Activated naive CD4-positive, alpha-beta T cell treated with anti-CD3 and anti-CD28 coated beads for 36 hours (primary cell): ENCODE measurements at places on chromosomes 16 and 17. TPM values are rescaled to one million over a fixed set of nuclear protein-coding genes. Genes with fewer than 3 reads are reported as not detected.

DNA sequence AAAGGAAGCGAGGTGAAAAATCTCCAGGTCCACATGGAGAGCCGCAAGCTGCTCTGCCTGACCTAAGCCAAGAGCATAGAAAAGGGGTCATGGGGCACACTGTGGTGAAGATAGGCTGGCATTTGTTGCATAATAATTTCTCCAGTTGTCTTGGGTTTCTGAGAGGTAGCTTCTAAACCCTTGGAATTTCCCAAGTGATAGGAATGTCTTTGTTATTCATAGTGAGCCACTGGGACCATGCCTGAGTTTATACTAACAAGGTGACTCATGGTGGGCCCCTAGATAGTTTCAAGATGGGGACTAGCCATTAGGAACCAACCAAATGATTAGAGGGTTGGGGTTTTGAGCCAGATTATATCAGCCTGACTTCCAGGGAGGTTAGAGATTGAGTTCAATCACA lies 25.6 kb downstream of the SOST start:
- DNase-seq: no peak

GRCh38 chr16:1791256-1791942 lies 2.1 kb downstream of the IGFALS start:
- no peak for DNase-seq

GRCh38 chr17:7740481-7741001 lies 23.0 kb downstream of the DNAH2 start:
- no peak for DNase-seq

GRCh38 chr16:12191102-12191501 lies 214.6 kb downstream of the SNX29 start:
- no peak for DNase-seq

DNA sequence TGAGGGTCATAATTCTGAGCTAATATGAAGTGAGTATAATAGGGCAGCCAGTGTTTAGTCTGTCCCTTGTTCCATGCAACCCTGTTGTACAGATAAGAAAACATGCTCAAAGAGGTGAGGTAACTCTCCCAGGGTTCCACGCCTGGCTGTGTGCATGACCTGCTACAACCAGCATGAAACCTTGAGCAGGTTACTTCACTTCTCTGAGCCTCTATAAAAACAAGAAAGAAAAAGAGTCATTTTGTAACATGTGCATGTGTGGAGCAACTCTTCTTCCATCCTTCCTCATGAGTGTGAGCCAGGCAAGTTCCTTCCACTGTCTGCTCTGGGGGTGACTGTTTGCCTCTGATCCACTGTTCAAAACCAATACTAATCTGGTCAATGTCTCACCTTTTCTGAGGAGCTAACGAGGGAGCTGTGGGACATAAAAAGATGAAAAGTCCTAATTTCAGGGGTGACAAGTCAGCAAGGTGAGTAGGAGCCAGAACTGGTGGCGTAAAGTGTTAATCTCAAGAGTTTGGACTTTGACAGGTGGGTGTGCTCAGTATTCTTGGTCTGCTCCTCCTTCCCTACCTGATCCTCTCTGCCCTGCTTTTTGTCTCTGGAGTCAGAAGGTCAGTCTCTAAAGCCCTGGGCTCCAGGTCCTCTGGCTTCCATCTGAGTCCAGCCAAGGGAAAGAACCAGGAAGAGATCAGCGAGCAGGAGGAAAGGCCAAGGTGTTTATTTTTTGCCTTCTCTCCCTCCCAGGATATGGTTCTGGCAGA lies 21.5 kb downstream of the GFOD2 start:
- DNase-seq: no peak

DNA sequence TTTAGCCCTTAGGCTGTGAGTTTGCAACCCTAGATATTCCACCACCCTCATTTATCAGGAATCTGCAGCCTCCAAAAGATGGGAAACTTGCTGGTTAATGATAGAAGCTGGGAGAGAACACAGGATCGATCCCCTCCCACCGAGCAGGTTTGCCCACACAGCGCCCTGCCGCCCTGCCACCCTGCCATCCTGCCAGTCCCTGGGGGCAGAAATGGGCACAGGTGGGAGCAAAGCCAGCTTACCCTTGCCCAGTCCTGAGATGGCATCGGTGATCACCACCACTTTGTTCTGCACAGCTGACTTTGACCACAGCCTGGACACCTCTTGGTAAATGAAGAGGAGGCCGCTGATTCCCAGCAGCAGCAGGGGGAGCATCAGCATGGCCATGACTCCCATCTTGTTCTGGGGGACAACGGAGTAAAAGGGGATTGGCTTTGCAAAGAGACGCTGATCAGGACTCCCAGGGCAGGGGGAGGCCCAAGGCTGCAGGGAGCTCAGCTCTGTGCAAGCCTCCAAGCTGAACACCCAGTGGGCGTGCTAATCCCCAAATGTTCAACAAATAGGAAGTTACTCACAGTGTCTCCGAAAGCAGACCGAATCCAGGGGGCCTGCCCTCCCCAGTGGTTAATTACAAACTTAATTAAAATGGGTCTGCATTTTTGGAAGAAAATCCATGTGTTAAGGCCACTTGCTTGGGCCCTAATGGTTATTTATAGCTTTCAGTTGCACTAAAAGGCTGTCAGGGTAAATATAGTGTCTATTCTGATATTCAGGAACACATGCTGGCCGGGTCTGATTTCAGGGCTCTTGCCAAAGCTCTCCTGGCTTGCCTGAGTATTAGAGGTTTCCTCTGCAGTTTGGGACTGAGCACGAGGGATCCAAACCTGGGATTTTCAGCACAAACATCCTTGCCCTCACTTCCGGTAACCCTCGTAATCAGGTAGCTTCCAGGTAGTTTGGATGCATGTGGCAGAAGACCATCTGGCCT lies at the start of gene DHRS7C:
Gene DHRS7C, minus strand, starts transcription at position 704 of the 988 bp plus-strand sequence. Its CDS starts 308 bp downstream, at position 396.
- no peak for DNase-seq

DRC3 gene
- 0.64 TPM for total RNA-seq

EFCAB5 gene
- 0.35 TPM for total RNA-seq

CSHL1 gene
- not detected for total RNA-seq

DNA sequence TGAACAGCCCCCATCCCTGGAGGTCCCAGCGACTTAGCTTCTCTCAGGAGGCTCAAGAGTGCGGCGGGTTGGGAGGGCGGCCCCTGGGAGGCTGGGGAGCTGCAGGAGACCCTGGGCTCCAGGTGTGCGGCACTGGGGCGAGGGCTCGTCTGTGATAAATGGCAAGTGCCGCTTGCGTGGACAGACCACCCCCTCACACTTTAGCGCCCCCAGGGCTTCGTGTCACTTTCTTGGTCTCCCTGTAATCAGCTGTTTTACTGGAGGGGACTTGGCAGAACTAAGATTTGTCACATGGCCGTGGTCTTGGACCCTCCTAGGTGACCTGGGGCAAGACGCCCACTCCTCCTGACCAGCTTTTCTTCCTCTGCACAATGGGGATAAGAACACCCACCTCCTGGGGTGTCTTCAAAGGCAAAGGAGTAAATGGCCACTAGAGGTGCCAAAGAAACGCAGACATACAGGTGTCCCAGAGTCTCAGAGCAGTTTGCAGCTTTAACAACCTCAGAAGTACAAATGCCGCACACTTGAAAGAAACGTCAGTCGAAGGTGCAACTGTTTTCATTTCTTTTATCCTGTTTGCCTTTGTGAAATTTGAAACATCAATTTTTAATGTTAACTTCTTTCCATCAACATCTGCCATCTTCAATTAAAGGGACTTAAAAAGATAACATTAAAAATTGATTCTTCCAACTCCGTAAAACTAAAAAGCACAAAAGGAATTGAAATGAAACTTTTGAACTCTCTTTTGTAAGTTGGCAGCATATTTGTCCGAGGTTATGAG lies 946 bp downstream of the OSGIN1 start:
- peak; percentile 31 for DNase-seq

CCL13 gene
- total RNA-seq: not detected

GRCh38 chr16:49473773-49474172 lies 100.2 kb downstream of the C16orf78 start:
- DNase-seq: no peak

DNA sequence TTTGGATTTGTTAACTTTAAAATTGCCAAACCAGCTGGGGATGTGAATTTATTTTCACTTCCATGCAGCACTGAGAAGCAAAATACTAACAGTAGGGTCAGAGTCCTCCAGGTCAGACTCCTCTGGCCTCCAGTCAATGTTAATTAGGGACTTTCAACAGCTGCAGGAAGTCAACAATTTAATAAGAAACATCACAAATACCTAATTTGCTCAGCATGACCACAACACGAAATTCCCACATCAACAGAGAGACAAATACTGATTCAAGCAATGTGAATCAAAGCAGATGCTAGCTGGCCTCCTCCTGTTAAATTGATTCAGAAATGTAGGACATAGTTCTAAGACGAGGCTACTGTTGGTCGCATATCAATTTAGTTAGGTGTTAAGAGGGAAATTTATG lies 111.7 kb downstream of the ABCA8 start:
- DNase-seq: no peak

- peak; percentile 46 for DNase-seq
Observed at GRCh38 chr17:2343421-2343820, 6.1 kb downstream of the SGSM2 start.

GRCh38 chr16:30510376-30510938 lies 15.9 kb downstream of the ZNF768 start:
- no peak for DNase-seq

- DNase-seq: no peak
Observed at GRCh38 chr17:81373536-81374160, 21.6 kb upstream of the BAHCC1 start.

- no peak for DNase-seq
Observed at GRCh38 chr17:63855185-63855584, 12.7 kb upstream of the SMARCD2 start.

LGALS9B gene
- total RNA-seq: not detected

- DNase-seq: peak; percentile 26
Observed at GRCh38 chr16:77868478-77868877, 80.1 kb downstream of the VAT1L start.

DNA sequence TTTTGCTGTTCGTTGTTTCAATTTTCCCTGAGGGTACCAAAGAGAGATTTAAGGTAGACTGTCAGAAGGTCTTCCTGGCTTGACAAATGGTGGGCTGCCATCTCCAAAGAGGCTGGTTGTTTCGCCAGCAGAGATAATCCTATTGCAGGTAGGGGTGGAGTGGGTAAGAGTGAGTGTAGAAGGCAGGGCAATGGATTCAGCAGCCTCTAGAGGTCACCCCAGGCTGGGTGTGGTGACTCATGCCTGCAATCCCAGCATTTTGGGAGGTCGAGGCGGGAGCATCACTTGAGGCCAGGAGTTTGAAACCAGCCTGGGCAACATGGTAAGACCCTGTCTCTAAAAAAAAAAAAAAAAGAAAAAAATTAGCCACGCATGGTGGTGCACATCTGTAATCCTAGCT lies 34.6 kb downstream of the DCAKD start:
- DNase-seq: no peak

GRCh38 chr17:49013311-49014213 lies 16.4 kb downstream of the IGF2BP1 start:
- DNase-seq: no peak

- no peak for DNase-seq
Observed at GRCh38 chr17:18377437-18378204, at the start of gene EVPLL. EVPLL (plus strand) TSS chr17:18377778; CDS start chr17:18380938, 3,160 bp downstream.

- no peak for DNase-seq
Observed at GRCh38 chr16:85768199-85768598, 17.3 kb upstream of the C16orf74 start.

KRT28 gene
- total RNA-seq: not detected

- no peak for DNase-seq
Observed at GRCh38 chr16:15947983-15948509, 1.4 kb upstream of the ABCC1 start.

SMIM36 gene
- not detected for total RNA-seq

DNA sequence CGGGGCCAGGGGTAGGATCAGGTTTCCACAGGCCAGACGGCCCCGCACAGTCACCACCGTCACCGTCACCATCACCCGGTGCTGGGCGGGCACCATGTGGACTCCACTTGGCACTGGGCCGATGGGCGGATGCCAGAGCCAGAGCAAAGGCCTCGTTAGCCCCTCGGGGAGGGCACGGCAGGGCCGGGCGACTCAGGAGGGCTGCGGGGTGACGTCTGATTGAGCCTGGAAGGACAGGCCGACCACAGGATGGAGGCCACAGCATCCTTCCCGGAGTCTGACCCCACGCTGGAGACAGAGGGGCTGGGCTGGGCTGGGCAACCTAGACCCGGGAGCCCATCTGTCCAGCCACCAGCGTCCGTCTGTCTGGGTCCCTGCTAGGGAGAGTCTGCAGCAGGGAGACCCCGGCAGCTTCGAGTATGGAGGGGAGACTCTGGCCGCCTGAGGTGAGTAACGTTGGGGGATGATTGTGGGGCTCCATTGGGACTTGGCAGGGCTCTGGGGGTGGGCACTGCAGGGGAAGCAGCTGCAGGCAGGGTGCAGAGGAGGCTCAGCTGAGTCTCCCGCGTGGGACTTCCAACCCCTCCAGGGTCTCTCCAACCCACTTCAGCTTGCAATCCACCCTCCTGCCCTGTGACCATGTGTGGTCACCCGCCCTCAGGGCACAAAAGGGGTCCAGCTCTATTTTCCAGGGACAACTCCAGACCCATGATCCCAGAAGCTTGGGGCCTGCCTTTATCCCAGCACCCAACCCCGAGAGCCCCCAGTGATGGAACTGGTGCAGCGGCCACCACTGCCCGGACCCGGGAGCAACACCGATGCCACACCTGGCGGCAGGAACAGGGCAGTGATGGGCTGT lies 22.6 kb downstream of the SLC25A10 start:
- DNase-seq: no peak

CLEC18B gene
- not detected for total RNA-seq

DNA sequence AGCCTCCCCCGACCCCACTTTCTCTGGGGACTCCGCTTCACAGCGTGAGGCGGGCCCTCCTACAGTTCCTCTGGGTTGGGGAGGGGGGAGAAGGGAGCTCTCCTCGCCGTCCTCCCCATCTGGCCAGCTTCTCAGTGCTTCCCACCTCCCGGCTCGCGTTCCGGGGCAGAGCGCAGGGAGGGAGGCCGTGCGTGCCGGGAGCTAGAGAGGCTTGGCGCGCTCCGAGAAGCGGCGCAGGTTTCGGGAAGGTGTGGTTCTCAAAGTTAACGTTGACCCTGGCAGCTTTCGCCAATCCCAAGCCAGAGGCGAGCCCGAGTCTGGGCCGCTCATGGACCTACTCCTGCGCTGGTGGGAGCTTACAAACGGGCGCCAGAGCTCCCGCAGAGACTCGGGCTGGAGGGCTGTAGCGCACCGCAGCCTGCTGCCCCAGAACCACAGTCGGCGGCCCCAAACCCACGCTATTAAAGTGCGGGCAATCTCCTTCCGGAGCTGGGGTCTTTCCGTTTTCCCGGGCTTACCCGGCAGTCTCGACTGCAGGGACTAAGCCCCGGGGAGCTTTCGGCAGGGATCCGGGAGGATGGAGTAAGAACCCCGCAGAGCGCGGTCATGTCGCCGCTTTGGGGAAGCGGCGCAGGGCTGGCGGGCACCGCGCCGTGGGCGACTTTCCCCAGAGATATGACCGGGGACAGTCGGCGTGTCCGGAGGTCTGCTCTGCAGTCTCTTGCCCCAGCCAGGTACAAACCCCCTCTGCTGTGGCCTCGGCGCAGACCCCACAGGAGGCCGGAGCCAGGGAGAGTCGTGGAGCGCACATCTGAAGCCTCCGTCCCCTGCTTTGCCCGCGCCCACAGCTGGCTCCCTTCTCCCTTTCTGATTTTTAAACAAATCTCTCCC lies 787 bp downstream of the CDH11 start:
- no peak for DNase-seq

RAP1GAP2 gene
- total RNA-seq: 0.81 TPM

- no peak for DNase-seq
Observed at GRCh38 chr16:54548281-54548680, 261.7 kb upstream of the IRX3 start.
